ENCODE measurements at places on chromosomes 2 and 18.

DNA sequence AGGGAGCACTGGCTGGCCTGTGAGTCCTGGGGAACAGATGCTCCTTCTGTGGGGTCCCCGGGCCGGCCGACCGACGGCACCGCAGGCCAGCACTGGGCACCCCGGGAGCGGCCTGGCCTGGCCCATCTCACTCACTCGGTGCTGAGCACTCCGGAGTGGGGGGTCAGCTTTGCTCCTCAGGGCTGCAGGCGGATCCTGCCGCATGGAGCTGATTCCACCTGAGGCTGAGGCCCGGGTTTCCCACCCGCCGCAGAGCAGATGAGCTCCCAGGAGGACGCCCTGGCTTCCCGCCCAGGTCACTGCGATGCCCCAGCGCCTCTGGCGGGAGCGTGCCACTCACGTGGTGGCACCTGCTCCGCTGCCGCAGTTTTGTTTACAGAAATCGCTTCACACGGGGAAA, 418.6 kb downstream of the GALR1 start:
- no peak for DNase-seq

DNA sequence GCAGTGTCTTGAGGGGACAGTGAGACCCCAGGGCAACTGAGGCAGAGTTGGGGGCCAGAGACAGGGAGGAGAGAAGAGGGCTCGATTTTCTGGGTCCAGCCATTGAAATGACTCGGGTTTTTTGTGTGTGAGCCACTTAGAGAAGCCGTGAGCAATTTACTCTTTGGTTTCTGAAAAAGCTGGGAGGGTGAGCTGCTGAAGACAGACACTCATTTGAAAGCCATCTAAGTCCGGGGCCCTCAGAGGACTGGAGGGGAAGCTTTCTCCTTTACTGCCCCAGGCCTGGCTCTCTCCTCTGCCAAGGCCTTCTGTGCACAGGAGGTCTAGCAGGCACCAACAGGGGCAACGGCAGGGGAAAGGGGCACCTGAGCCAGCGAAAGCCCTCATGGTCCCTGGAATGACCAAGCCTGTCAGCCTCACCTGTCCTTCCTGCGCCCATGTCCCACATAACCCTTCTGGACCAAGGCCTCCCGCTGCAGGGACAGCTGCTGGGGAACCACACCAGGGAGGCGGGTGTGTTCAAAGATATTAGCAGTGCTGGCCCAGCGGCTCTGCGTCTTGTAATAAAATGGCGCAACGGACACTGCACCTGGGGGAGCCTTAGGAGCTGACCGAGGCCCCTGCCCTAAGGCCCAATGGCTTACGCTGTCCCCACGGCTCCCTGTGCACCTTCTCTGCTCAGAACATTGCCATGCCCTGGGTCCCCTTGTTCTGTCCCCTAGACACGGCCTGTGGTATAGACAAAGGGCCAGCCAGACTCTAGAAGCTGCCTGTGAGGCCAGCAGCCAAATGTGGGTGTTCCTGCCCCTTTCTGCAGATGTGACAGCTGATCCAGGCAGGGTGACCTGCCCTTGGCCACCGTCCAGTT, 45.8 kb downstream of the HS6ST1 start:
- DNase-seq, result no peak

- no peak for DNase-seq
Observed at GRCh38 chr2:207539470-207539869, 9.7 kb downstream of the CREB1 start.

- no peak for DNase-seq
Observed at GRCh38 chr2:47964722-47965434, 58.6 kb upstream of the FBXO11 start.

- DNase-seq, result no peak
Observed at GRCh38 chr2:26460613-26461031, 17.3 kb downstream of the OTOF start.

DNA sequence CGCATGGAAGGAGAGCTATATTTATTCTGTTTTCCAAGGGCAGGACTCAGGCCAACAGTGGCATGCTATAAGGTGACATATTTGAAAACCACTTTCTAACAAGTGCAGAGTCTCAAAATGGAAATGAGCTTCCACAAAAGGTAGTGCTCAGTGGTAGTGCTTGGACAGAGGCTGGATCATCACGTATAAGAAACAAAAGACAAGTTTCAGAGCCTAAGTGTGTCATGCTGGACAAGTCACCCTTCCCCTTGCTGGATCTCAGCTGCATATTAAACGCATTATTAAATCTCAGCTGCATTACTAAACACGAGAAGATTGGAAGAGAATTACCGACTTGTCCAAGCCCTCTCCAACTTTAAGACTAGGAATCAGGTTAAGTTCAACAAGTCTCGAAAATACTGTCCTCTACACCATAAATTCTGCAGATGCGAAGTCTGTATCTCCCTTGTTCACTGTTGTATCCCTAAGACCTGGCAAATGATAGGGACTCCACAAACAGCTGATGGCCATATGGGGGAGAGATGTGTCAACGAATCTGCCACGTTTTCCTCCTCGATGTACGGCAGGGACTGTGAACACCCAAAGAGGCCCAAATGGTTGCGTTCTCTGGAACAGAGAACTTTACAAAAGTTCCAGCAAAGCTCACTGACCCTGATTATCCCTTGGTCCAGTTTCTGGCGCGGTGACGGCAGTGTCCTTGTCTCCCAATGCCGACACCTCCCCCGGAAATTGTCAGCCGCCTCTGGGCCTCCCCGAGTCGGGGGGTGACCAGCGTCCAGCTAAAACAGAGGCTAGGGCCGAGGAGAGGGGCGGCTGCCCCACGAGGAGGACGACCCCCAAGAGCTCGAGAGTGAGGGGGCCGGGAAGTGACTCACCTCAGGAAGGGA, 611 bp downstream of the NOL10 start:
- DNase-seq, result no peak

DNA sequence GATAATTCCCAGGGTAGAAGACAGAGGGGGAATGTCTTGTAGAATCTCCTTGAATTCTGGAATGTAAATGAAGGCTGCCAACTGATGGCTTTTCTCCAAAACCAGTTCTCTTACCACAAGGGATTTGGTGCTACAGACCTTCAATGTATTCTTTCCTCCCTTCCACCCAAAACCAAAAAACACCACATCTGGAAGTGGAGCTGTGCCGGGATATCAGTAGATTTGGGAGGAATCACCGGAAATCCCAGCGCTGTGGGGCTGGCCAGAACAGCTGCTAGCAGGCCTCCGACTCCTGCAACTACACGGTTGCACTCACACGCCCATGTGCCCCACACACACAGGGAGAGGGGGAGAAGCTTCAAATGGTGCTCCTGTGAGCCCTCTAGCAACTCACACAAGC, 45.7 kb downstream of the RPL31 start:
- DNase-seq, result no peak

- no peak for DNase-seq
Observed at GRCh38 chr2:213150315-213151097, 906 bp downstream of the IKZF2 start.

- no peak for DNase-seq
Observed at GRCh38 chr2:42965196-42965595, 172.8 kb upstream of the HAAO start.

GRCh38 chr18:49892148-49892924, 79.0 kb upstream of the ACAA2 start:
- DNase-seq, result no peak

DNA sequence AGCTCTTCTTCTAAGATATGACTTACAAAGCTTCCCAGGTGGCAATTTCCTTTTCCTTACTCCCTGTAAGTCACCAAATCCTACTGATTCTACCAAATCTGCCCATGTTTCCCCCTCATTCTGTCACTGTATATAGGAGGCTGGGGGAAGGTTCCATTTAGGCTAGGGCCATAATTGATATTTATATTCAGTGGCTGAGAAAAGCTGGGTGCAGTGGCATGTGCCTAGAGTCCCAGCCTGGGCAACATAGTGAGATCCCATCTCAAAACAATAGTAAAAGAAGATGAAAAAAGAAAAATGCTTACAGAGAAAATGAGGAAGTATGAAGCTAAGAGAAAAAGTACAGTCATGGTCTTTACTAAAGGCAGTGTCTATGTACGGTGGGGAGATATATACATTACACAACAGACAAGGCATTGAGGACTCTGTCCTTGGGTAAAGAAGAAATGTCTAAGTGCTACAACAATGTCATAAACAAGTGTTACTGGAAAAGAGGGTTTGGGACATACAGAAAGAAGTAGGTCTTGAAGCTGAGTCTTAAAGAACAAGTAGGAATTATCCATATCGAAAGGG, 4.8 kb downstream of the CWC22 start:
- DNase-seq, result no peak

- no peak for DNase-seq
Observed at GRCh38 chr2:39455826-39456225, 18.7 kb upstream of the MAP4K3 start.

GRCh38 chr18:61876899-61877298, 15.9 kb downstream of the RNF152 start:
- DNase-seq, result no peak

- no peak for DNase-seq
Observed at GRCh38 chr2:39715095-39715494, 49.4 kb downstream of the TMEM178A start.

- no peak for DNase-seq
Observed at GRCh38 chr2:18404708-18405107, 155.7 kb downstream of the RDH14 start.

DNA sequence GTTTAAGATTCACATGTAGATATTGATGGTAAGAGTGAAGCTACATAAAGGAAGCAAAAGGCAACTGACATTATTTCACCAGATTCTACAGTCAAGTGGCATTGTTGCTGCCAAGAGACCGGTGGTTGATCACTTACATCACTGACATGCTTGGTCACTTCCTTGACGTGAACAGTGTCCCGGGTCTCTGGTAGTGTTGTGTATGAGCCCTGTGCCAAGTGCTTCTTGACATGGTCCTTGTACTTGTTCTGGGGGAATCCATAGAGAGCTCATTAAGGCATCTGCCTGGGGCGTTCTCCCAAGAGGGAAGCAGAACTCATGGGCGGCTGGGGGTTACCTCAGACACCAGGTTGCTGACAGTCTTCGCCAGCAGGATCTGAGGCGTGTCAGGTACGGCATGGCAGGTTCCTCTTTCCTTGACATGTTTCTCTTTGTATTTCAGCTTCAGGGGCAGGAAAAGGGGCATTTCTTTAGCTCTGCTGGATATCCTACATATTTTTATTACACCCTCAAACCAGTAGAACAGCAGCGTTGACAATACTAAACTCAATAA, 116.2 kb downstream of the RIF1 start:
- no peak for DNase-seq

DNA sequence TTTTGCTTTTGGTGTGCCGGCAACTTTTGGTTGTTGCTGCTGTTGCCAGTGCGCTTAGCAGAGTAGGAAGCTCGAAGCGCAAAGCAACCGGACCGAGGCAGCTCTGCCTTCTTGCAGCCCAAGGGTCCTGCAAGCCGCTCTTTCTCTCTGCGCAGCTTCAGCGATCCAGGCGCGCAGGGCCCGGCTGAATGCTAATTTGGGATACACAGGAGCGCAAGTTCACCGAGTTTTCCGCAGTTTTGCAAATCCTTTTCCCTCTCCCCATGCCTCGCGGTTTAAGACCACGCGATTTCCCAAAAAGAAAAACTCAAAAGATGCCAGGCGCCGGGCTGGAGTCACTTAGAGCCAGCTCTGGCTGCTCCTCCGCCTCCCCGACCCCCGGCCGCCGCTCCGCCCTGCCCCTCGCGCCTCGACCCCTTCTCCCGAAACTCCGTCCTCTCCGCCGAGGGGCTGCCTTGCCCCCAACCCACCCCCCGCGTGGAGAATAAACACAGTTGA, 13.5 kb upstream of the SIX3 start:
- no peak for DNase-seq

- DNase-seq, result no peak
Observed at GRCh38 chr18:33696332-33697162, 118.5 kb downstream of the ASXL3 start.

- no peak for DNase-seq
Observed at GRCh38 chr2:83967854-83968253, 491.2 kb downstream of the SUCLG1 start.

DNA sequence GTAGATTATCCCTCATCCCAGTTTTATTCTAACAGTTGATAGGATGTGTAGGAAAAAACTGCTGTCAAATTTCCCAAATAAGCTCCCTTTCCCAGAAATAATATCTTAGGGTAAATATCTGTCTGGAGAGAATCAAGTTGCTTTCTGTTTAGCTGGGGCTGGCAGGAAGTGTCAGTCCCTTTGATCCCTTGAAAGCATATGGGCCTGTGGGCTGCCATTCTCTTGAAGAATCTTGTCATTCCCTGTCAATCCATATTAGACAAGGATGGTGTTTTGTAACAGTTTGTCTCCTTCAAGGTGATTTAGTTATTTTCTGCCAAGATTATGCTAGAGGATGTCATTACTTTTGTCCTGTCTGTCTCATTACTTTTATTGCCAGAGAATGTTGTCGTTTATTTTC, 37.1 kb upstream of the UBE2E3 start:
- DNase-seq, result no peak

Measured in stimulated activated CD4-positive, alpha-beta T cell treated with anti-CD3 and anti-CD28 coated beads, Interleukin-2, amount 100 ng/mL, for 24 hours (primary cell).